Neuronal stem cell (in vitro differentiated cells): ENCODE measurements at places on chromosomes 7 and 10.

DNA sequence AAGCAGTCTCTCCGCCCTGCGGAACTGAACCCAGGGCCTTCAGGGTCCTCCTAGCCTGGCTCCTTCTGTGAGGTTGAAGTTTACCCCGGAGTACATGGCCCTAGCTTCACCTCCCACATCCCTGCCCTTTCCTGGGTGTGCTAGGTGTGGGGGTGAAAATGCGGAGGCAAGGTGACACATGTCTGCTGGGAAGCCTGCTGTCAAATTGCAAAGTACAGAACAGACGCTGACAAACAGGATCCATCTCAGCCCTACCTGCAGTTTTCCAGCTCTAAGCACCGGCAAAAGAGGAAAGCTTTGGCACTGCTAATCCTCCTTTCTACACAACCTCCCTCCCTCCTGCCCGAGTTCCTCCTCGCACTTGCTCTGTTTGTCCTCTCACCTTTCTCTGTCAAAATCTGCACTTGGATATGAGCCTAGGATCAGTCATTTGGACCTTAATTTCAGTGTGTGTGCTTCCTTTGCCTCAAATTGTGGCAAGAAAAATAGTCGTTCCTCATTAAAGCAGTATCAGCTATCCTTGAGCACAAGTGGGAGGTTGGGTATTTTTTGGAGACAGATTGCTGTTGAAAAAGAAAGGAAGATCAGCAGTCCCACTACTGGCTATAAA lies 14.4 kb upstream of the GPR15LG start:
- no peak for DNase-seq

DNA sequence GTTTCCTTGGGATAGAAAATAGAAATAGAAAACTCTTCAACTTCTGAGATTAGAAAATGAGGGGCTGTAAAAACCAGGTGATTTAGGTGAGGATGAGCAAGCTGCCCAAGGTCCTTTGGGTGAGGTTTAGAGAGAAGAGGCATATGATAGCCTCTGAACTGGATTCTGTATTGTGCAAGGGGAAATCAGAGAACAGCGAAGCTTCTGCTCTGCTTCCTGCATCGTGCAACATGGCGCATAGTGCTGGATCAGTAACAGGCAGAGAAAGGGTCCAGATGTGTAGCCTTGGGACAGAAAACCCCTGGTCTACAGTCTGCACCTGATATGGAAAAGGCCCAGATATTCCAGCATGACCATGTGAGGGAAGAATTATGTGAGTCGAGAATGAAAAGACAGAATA lies 121.7 kb downstream of the MBL2 start:
- no peak for DNase-seq

GRCh38 chr7:37395618-37396259 lies 52.9 kb downstream of the ELMO1 start:
- DNase-seq, result no peak

DNA sequence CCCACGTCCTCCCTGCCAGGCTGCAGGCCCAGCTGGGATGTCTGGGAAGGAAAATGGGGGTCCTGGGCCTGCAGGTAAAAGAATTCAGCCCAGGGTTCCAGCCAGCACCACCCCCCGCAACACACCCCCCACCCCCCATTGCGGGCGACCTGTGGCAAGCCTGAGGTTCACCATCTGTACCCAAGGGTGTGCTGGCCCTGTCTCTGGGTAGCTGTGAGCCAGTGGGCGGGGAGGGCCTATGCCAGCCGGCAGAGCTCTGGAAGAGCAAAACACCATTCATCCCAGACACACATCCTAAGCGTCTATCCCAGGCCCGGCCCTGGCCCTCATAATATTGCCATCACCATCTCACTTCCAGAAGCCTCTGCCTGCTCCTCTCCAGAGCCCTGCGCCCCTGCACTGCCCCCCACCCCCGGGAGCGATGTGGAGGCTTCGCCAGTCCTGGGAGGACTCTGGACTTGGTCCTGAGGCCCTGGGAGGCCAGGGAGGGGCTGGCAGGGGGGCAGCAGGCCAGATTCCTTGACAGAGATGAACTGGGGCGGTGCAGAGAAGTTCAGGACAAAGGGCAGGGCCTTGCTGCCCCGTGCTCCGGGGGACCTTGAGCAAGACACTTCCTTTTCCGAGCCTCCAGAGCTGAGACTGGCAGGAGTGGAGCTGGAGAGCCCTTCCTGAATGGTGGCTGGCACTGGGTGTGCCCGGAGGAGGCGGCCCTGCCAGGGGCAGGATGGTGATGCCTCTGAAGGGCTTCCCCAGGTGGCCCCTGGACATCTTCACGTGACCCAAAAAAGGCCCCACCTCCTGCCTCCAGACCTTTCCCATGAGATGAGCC lies 8.7 kb upstream of the TTYH3 start:
- DNase-seq, result no peak

DNA sequence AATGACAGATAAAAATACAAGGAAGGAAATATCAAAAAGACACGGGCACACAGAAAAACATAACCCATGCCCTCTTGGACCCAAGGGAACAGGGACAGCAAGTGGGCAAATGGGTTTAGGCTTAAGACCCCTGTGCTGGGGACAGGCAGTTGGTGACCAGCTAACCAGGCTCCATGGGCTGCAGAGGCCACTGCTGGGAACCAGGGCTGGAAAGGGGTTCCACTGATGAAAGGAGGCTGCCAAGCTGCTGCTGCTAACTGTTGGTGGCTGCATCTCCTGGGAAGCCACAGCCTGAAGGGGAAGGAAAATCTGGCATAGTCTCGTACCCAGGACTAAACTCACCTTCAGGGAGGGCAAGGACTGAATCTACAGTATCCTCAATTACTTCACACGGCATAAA lies 579.2 kb upstream of the MGMT start:
- DNase-seq, result no peak
